ENCODE measurements at places on chromosomes 3 and 15.

GRCh38 chr15:68620721-68621527 lies 42.1 kb downstream of the CORO2B start:
- peak; percentile 93 for DNase-seq

- no peak for DNase-seq
Measured at GRCh38 chr3:39187372-39188155, 4.8 kb downstream of the XIRP1 start.

DNA sequence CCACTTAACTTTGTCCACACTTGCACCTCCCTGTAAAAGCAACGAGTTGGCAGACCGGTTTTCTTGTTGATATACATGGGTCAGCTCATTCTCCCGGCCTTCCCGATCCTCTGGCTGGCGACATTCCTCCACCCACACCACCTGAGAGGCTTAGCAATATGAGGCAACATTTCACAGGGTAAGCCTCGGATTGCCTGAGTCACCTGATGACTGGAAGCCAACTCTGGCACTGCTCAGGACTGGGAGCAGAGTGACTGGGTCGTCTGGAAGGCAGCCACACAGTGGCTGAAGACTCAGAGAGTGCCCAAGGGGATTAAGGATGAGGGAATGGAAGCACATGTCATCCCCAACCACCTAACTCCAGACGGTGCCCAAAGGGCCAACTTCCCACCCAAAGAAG lies 9.8 kb downstream of the HOMER2 start:
- peak; percentile 54 for DNase-seq

DNA sequence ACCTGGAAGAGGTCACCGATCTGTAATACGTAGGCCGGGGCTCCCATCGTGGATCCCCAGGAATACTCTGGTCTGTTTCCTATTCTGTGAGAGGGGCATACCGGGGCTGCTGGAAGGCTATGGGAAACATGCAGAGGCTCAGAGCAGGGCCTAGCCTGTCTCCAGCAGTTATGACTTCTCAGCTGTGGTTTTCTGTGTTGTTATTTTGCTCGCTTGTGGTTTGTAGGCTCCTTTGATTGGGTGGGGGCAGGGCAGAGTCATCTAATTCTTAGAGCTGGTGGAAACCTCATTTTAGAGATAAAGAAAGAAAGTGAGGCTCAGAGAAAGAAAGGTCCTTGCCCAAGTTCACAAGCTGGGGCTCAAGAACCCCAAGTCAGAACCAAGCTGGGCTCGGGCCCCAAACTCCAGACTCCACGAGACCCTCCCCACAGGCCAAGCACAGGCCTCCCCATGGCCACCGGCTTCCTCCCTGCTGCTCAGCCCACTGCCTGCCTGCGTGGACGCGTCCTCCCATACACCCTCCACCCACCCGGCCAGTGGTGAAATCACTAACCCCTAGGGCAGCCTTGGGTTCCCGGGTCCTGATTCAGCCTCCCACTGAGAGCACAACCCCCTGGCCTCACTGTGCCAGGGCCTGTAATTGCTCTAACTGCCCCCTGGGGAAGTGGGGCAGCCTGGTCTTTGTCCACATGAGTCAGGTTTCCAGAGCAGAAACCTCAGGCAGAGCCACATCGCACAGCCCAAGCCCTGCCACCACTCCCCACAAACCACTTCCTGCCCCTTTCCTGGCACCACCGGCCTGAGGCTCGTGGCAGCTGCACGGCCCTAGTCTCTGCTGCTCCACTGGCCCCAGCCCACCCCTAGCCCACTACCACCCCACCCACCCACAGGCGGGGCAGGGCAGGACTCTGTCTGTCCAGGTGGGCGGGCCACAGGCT lies 270.8 kb downstream of the UACA start:
- peak; percentile 95 for DNase-seq

DNA sequence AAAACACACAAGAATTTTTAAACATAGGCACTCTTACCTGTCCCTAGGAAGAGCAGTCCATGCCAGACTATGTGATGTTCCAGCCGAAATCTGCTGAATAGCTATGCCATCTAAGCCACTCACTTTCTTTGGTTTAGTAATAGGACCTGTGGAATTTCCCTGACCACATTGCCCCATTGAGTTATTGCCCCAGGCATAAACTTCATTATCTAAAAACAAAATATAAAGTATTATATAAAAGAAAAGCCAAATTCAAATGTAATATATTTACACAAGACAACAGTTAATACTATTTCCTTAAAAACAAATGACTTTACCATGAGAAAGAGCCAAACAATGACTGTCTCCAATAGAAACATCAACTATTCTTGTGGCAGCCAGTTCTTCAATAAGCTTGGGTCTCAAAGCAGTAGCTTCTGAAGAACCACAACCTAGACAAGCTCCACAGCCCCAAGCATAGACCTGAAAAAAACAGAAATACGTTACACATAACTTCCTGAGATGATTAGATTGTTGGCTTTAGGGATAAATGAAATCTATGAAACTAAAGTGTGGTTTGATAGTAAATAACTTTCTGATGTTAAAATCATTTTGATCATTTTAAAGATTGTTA lies 84.3 kb downstream of the HERC1 start:
- no peak for DNase-seq

- peak; percentile 54 for DNase-seq
Measured at GRCh38 chr15:99729920-99730319, 3.3 kb downstream of the LYSMD4 start.

GRCh38 chr3:58824285-58824684 lies 157.7 kb upstream of the FAM3D start:
- peak; percentile 68 for DNase-seq

GRCh38 chr3:158110658-158111018 lies 749 bp downstream of the RSRC1 start:
- DNase-seq, result no peak

DNA sequence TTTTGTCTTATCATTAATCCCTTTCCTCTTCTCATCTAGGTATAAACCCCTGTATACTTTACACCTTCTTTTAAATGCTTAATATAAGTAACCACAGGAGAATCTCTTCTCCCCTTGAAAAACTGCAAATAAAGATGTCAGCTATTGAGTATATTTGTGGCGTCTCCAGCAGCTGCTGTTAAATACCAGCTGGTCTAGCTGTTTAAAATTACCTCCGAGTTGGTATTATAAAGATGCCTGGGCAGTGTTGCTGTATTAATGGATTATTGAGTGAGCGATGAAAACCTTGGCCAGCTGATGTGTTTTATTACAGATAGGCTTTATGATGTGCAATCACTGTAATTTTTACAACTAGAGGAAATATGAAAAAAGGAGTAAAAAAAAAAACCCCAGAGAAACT lies 388.1 kb downstream of the TBC1D5 start:
- DNase-seq, result no peak

DNA sequence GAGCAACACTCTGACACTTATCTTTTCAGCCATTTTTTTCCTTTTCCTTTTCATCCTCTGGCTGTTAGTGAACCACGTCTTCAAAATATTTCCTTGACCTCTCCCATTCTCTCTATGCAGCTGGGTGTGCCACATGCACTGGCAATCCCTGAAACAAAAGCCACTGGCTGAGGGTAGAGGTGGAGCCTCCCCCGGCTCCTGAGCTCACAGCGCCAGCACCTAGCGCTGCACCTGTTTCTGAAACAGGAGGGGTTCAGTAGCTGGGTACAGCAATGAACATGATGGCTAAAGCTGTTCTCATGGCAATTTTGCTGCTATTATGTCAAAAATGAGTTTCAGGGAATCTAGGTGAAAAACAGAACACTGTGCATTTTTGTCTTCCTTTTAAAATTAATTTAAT lies 314.7 kb upstream of the ATP10A start:
- no peak for DNase-seq

DNA sequence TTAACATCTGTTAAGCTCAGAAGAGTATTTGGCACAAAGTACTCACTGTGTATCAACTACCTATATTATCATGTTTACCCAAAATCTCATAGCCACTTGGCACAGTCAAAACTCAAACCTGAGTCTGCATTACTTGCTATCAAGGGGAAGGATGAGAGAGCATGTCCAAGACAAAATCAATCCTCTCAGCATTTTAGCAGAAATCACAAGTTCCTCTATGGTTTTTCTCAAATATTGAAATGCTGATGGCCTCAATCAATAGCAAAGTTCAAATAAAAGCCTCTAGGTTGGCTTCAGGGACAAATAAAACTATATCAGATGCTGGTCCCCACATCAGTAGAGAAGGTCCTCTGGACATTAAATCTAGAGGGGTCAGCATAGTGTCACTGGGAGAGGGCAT lies 14.3 kb downstream of the TBC1D2B start:
- DNase-seq, result no peak

DNA sequence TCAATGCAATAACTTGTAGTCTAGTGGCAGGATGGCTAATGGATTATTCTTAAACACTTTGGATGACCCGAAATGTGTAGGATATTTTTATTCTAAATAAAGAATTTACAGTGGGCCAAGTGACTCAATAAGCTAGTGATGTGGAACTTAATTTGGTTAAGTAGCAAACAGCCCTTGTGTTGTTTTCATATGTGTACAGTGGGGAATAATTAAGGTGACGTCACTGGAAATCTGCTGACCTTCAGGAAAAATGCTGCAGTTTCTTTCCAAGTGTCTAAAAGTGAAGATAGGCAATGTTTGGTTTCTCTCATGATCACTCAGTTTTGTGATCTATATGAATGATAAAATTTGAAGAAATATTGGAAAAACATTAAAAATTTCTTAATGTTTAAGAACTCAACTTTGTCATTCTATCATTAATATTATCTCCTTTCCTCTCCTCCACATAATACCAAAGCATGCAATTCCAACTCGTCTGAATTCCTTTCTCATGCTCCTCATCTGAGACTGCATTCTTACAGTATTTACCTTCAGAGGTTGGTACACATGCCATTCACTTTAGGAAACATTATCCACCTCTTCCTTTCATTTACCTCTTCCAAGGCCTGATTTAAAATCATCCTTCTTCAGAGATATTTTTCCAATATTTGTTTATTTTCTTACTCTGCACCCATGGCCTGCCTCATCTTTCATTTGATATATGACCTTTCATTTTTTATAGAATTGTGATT lies 414.6 kb upstream of the ARPP21 start:
- no peak for DNase-seq

GRCh38 chr3:70233812-70234211 lies 78.6 kb downstream of the MDFIC2 start:
- no peak for DNase-seq

- DNase-seq, result no peak
Measured at GRCh38 chr15:71082803-71083202, 32.5 kb upstream of the THSD4 start.

- DNase-seq, result no peak
Measured at GRCh38 chr3:42904076-42904475, 1.9 kb upstream of the ZNF662 start.

DNA sequence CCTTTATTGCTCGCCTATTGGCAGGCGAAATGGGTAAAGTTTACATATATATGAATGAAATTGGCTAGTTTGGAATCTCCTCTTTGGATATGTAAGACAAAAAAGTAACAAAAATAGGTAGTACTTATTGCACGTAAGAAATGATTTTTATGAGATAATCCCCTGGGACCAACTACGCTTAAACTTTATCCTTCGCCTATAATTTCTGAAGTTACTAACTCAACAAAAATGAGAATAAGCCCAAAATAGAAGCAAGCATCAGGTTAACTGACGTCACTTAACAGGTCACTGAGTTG lies 438 bp upstream of the SLC49A4 start:
- no peak for DNase-seq

- no peak for DNase-seq
Measured at GRCh38 chr3:140731440-140732119, 53.7 kb downstream of the TRIM42 start.

- no peak for DNase-seq
Measured at GRCh38 chr3:146903927-146904326, 298.8 kb upstream of the PLSCR5 start.

DNA sequence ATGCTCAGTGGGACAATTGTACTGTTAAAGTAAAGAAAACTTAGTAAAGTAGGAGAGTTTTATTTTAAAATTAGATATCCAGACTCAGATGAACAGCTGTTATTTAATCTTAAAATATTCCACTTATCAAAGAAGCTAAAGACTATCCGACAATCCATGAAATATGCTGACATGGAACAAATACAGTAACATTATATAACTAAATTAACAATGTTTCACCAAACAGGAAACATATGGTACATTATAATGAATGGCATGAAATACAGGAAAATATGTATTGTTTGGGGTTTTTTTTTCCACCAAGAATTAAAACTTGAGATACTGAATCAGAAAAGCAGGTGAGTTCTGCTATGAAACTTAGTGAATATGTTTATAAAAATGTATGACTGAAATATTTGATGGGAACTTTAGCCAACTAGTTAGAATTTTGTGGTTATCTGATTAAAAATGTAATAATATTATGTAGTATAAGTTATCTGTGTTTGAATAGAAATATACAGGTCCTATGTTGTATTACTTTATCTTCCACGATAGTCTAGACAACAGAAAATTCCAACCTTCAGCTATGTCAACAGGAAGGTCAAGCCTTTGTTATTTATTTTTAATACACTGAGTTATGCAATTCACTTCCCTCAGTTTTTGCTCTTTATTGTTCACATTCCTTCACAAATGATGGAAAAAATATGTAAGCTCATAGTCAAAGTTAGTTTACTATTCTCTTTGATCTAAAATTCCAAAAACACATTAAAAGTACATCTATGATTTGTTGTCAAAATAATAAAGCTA lies 72.7 kb downstream of the UACA start:
- DNase-seq, result no peak

DNA sequence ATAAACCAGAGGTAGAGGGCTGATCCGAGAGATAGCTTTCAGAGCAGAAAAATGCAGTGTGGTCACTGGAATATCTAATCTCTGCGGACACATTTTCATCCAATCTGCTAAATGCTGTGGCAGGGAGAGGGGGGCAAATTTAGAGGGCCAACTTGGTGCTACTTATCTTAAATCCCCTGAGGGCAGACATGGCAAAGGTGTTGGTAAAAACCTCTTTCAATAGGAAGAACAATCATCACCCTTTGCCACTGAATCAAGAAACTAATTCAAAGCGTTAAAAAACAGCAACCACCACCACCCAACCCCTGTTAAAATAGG lies 152.9 kb downstream of the MECOM start:
- no peak for DNase-seq

DNA sequence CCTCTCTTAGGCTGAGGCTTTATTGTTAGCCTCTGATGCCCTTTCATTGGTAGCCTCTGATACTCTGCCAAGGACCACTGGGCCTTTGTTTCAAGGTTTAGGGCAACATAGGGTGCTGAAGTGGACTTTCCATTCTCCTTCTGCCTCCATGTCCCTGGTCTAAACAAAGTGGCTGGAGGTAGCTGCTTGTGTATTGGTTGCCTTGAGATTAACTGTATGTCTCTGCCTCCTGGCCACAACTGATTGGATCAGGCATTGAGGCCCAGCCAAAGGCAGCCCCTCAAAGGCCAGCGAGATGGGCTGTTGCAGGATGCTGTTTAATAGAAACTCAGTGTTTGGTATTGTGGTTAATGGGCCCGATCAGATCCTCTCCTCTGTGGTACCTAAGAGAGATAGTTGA lies 77.9 kb upstream of the PRR23C start:
- DNase-seq, result no peak

DNA sequence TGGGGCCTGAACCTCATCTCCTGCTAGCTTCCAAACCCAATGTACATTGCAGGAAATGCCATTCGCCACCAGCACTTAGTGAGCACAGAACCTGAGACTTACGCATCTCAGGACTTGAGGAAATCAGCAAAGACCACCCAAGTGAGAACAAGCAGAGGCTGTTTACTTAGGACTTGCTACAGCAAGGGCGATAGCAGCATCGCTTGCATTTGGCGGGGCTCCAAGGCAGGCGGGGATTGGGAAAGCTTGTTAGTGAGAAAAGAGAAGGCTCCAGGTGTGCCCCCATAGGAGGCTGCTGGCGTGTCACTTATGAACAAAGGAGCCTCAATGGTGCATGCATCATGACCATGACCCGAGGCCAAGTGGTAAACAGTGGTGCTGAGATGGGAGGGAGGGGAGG lies 19.7 kb downstream of the SLC6A20 start:
- no peak for DNase-seq

Data from fibroblast of skin of back (primary cell).